CD8-positive, alpha-beta T cell (primary cell): ENCODE measurements at places on chromosomes 12 and 14. TPM values are rescaled to one million over a fixed set of nuclear protein-coding genes. Genes with fewer than 3 reads are reported as not detected.

GRCh38 chr14:25026476-25027137 lies 23.3 kb downstream of the STXBP6 start:
- no peak for DNase-seq

DNA sequence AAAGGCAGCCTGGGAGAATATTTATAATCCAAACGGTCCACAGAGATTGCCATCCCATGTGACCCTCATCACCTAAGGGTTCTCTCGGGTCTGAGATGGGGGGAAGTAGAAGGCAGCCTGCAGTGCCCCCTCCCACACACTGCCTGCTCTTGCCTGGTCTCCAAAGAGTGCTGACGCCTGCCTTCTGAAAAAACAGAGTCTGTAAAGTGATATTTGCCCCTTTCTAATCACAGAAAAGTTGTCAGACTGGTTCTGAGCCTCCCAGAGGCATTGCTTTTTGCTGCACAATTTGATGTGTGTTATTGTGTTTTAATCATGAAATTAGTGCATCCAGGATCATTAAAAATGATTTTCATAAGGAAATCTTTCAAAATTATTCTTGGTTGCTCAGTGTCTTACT lies 59.2 kb downstream of the TMEM30B start:
- DNase-seq = no peak

- peak; percentile 36 for DNase-seq
These were observed 4.4 kb downstream of the CACNA1C start for GRCh38 chr12:2057041-2057794.

- no peak for DNase-seq
These were observed 32.7 kb upstream of the RAB21 start for GRCh38 chr12:71721783-71722505.

The PTGDR gene
- total RNA-seq = 3.0 TPM

The ACOT6 gene
- total RNA-seq = not detected
